ENCODE measurements at places on chromosomes 6 and 20.

DNA sequence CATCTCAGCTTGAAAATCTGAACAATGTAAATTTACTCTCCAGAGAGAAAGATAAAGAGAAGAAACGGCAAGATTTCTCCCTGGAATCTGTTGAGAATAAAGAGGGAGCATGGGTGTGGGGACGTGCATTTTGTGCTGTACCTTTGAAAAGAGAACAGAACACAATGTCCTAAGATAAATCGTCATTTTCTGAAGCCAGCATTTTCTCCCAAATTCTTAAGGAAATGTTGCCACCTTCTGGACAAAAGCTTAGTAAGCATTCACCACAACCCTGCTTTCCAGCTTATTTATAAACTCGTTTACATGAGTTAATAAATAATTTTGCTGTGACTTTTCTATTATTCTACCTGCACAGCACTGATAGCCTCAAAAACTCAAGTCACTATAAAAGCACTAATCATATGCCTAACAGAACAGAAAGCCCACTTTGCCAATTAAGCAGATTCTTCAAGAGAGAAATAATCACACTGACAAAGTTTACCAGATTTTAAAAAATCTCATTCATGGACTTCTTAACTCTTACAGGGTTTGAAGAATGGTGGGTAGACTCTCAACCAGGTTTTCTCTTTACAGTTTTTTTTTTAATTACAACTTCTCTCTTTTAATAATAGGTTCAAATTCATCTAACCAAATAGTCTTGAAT is 155.8 kb downstream of the MBOAT1 start:
- no peak for DNase-seq

- no peak for DNase-seq
Measured at GRCh38 chr6:170067923-170068360, 222.9 kb downstream of the DLL1 start.

GRCh38 chr20:22008456-22008855 is 303.0 kb downstream of the PAX1 start:
- DNase-seq: no peak

DNA sequence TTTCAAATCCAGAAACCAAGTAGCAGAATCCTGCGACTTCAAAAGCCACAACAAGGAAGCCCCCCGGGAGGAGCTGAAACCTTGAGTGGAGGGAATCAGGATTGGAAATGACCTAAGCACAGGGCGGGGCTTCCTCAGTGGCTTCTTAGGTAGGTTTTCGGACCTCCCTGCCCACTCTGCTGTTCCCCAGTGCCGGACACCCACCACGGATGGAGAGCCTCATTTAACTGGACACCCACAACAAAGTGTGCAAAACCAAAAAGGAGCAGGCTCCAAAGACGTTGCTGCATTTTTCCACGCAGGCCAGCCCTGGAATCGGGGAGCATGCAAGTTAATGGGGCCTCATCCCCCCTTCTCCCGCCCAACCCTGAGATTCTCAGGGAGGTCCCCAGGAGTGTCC is 144.4 kb downstream of the NFATC2 start:
- DNase-seq: no peak

DNA sequence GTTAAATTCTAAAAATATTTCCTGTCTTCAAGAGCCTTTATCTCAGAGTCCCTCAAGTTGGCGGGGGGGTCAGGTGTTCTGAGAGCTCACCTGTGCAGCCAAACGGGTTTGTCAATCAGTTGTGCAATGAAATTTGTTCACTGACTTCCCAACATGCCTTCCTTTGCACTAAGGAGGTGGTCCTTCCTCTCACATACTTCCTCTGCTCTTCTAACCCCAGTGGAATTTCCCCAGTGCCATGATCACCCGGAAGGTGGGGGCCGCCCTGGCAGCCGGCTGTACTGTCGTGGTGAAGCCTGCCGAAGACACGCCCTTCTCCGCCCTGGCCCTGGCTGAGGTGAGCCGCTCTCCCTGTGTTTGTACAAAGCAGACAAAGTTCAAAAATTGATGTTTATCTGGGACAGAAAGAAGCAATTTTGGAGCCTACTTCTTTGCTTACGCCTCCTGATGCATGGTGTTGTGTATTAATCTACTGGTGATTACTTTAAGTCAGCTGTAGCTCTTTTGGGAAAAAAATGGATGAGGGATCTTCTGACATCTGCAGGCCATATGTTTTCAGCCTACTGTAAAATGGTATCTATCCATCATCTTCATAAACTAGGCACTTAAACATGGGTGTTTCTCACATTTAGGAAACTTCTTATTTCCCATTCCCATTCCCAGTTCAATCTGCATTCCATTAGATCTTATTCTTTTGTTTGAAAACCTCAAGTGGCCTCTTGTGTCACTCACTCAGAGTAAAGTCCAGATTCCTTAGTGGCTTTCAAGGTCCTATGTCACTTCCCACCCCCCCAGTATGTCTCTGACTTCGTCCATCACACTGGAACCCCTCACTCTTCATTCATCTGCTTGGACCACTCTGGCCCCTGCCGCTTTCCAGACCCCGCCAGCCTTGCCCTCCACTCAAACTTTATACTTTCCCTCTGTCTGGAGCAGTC is 10.1 kb downstream of the ALDH5A1 start:
- DNase-seq: no peak

GRCh38 chr20:57807401-57808263 is 97.8 kb upstream of the PMEPA1 start:
- no peak for DNase-seq

GRCh38 chr6:32216998-32217397 is 6.9 kb downstream of the NOTCH4 start:
- no peak for DNase-seq

GRCh38 chr6:13883966-13884365 is 40.8 kb upstream of the RNF182 start:
- no peak for DNase-seq

GRCh38 chr20:57397693-57398108 is 6.5 kb downstream of the RBM38 start:
- no peak for DNase-seq

DNA sequence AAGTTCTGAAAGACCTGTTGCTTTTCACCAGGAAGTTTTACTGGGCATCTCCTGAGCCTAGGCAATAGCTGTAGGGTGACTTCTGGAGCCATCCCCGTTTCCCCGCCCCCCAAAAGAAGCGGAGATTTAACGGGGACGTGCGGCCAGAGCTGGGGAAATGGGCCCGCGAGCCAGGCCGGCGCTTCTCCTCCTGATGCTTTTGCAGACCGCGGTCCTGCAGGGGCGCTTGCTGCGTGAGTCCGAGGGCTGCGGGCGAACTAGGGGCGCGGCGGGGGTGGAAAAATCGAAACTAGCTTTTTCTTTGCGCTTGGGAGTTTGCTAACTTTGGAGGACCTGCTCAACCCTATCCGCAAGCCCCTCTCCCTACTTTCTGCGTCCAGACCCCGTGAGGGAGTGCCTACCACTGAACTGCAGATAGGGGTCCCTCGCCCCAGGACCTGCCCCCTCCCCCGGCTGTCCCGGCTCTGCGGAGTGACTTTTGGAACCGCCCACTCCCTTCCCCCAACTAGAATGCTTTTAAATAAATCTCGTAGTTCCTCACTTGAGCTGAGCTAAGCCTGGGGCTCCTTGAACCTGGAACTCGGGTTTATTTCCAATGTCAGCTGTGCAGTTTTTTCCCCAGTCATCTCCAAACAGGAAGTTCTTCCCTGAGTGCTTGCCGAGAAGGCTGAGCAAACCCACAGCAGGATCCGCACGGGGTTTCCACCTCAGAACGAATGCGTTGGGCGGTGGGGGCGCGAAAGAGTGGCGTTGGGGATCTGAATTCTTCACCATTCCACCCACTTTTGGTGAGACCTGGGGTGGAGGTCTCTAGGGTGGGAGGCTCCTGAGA is at the start of gene HFE:
HFE (plus strand) TSS at position 146 of the 832 bp plus-strand sequence; CDS start at position 158, 12 bp downstream.
- peak; percentile 12 for DNase-seq

DNA sequence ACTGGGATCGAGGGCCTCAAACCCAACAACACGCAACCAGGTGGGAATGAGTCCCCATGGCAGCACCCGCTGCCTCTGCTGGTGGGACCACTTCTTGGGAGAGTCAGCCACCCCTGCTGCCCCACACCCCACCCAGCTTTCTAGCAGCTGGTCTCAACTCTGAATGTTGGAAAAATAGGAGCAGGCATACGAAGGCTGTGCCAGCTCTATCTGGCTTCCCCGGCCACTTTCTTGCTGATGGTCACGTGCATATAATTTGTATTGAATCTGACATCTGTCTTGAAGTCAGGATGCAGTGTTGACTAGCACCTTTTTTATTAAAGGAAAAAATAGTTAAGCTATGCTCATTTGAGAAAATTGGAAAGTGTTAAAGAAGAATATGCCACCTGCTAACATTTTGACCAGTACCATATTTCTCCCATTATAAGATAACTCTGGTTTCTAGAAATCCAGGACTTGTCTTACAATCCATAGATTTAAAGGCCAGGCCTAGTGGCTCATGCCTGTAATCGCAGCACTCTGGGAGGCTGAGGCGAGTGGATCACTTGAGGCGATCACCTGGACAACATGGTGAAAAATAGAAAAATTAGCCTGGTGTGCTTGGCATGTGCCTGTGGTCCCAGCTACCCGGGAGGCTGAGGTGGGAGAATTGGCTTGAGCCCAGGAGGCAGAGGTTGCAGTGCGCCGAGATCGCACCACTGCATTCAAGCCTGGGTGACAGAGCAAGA is 26.9 kb upstream of the MAPRE1 start:
- no peak for DNase-seq

- DNase-seq: no peak
Measured at GRCh38 chr20:15196547-15197255, 859.3 kb upstream of the FLRT3 start.

DNA sequence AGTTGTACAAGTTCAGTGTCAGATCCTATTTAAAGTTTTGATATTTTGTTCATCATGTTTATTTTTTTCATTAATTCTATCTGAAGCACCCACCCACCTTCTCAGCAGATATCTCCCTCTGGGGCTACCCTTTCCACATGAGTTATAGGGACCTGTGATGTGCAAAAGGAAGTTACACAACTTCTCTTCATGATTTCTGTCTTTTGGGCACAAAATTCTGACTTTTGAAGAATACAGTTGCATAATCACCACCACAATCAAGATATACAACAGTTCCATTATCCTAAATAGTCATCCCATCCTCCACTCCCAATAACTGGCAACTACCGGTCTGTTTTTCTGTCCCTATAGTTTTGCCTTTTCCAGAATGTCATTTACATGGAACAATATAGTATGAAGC is 13.8 kb upstream of the FUCA2 start:
- no peak for DNase-seq

GRCh38 chr20:10402938-10403608 is 30.9 kb downstream of the MKKS start:
- DNase-seq: no peak

DNA sequence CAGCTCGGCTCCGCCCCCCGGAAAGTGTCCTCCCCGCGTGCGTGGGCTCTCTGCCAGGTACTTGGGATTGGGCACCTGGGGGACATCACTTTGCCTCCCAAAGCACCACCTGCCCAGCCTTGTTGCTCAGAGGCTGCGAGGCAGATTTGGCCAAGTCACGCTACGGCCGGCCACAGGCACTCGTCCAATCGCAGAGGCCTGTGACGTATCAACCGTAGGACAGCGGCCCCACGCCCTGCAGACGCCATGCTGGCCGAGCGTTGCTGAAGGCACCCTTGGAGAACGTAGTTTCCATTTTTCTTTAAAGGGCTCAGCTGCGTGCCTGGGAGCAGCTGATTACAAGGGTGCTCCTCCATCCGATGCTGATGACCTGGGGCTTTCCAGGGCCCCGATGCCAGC is 3.1 kb downstream of the NTSR1 start:
- DNase-seq: no peak

- no peak for DNase-seq
Measured at GRCh38 chr6:147633191-147633590, 124.7 kb downstream of the SAMD5 start.

DNA sequence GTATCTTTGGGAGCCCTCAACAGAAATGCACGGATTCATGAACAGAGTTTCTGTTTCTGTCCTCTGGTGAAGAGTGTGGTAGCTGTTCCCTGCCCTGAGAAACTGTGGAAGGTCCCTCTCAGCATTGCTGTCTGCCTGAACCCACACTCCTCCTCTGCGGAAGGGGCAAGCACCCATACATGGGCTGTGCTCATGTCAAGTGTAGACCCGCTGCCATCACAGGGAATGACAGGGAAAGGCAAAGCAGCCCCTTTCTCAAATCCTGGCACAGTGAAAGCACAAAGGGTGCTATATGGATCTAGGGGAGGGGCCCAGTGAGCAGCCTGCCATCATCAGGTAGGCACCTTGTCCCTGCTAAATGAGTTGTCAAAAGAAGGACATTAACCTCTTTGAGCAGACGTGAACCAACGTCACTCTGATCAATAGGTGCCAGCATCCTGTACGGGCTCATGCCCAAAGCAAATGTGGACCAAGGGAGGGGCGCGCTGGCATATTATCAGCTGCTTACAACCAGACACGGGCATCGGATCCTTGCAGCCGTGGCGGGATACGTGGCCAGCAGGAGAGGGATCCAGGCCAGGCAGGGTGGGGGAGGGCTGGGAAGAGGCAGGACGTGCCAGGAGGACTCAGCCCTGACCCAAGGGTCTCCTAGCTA is 231.2 kb upstream of the PMEPA1 start:
- DNase-seq: no peak

DNA sequence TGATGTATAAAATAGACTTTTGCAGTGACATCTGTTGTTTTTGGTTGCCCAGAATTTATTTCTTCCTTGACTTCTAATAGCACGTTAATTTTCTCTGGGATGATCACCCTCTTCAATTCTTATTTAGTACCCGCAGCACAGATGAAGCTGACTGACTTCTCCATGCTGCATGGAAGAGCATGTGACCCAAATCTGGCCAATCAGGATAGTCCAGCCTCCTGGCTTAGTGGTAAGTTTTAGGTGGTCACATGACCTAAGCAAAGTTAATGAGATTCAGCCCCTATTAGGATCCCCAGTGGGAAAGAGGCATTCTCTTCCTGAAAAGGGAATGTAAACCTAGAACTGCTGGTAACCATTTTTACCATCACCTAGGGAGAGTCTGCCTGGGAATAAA is 13.8 kb upstream of the SIRT5 start:
- DNase-seq: no peak

GRCh38 chr6:45923831-45924391 is 91.7 kb downstream of the CLIC5 start:
- DNase-seq: peak; percentile 26

GRCh38 chr6:166275714-166276166 is 32.5 kb downstream of the PRR18 start:
- DNase-seq: peak; percentile 72

DNA sequence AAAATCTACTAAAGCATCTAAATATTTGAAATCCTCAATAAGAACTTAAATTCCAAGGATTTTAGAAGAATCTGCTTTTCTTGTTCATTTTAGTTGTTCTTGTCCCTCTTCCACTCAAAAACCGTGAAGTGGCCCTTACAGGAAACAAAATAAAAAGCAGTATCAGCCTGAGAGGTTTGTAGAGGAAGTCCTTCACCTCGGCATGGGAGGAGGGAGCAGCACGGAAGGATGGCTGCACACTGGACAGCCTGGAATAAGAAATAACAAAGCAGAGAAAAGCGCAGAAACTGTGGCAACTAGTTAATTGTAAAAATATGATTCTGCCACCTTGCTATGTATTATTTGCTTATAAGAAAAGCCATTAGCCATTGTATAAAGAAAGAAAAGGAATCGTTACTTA is 46.1 kb downstream of the RALGAPA2 start:
- no peak for DNase-seq

Data from activated CD4-positive, alpha-beta T cell treated with anti-CD3 and anti-CD28 coated beads for 24 hours (primary cell).